ENCODE measurements at places on chromosomes 4 and X.

DNA sequence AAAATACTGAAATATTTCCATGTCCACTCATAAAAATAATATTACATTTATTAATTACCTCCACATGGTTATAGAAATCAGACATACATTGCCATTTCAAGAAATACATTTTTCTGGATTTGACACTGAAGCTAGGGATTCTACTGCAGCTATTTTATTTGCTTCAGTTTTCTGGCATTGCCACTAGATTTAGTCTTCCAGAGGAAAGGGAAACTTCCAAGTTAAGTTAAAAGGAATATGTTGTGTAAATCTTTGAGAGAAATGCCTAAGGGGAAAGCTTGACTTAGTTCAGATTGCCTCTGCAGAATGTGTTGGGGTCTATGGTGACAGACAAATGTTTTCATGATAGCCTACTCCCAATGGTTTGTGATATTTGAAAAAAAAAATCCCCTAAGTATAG, 1631.3 kb downstream of the PCDH18 start:
- no peak for DNase-seq

- DNase-seq = no peak
These were observed 133.9 kb downstream of the AFAP1 start for GRCh38 chr4:7805533-7806337.

DNA sequence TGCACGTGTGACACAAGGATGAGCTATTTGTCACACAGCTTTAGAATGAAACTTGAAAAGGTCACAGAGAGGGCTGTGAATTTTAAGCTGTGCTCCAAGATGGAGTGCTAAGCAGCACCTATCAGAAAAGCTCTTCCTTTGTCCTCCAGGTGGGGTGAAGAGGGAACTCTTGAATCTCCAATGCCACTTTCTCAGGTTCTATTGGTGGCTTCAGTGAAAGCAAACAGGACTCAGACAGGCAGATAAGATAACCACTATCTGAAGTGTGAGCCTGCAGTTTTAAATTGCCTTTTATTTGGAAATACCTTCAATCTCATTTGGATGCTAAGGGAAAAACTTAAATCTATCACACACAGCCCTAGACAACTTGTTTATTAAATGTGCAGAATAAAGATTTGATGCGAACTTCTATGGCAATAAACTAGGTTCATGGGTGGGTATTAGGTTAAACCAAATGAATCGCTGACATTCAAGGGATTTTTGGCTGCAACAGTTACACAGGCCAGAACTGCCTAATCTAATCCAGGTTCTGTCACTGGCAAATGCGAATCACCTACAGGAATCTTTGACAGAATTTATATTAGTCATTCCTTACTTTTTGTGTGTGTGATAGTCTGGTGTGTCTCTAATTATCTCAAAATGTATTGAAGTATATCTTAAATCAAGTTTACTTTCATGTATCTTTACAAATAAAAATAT, 13.6 kb upstream of the PDGFRA start:
- no peak for DNase-seq

- no peak for DNase-seq
These were observed 6.2 kb downstream of the TCEAL9 start for GRCh38 chrX:103362474-103362873.

- peak; percentile 16 for DNase-seq
These were observed 2.7 kb upstream of the BMX start for GRCh38 chrX:15497865-15498264.

Data from activated T-helper 1 cell treated with anti-CD3 and anti-CD28 coated beads, Interleukin-12 subunit alpha, Interleukin-12 subunit beta, Interleukin-2, Interleukin-4 antibody, amounts not matched to agents 30 ng/mL and 10 ng/mL and 1 ng/mL, durations not matched to agents 14 hours and 24 hours and 36 hours (primary cell).